Mesendoderm (in vitro differentiated cells): ENCODE measurements at places on chromosomes 3 and 15.

DNA sequence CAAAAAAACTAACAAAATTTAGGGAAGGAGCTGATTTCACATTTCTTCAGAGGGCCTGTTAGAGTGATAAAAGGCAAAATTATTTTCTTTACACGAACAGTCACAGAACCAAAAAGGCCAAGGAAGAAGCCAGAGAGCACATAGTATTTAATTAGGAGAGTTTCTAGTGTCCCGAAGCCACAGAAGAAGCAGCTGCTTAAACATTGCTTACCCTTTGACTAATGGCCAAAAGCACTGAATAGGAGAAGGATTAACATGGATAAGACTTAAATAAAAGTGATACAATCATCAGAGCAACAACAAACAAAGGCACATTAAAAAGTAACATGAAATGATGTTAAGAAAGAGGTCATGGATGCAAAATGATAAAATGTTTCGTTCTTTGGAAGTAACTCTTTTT lies 98.6 kb downstream of the CHL1 start:
- no peaks in the 10 kb centered on the region for H3K36me3 ChIP-seq
- no peak overlapping the region for H3K27ac ChIP-seq
- no peaks in the 10 kb centered on the region for H3K27me3 ChIP-seq
- DNase-seq = no peak
- H3K4me3 ChIP-seq = no peak overlapping the region
- H3K4me1 ChIP-seq = no peaks in the 10 kb centered on the region

DNA sequence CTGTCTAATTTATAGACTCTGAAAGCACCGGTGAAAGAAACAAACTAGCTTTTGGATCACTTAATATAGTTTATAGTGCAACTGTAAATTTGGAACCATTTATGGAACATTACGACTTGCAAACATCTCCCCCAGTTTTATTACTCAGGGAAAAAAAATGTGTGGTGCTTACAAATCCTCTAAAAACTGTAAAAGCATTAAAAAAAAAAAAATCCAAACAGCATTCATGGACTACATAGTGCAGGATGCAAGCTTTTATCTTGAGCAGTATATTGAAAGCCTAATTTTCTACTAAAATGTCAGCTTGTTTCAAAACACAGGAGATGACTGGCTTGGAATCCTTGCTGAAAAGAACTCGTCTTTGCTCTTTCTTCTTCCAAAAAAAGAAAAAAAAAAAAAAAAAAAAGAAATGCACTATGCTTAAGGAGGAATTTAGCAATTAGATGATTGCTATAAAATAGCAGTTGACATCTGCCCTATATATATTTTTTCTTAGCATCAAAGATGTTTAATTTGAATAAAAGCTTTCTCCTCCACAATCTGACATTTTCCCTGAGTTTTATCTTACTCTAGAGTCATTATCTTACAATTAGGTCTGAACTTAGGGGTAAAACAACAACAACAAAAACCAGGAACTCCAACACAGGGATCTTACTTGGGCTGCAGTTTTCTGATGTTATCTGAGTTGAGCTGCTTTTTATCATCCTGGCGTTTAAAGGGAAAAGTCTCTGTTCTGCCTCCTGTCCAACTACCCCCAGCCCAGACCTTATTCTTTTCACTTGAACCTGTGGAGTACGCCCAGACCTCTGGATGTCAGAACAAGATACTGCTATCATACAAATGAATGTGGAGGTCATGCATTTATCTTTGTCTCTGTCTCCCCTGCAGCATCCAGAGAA lies 62.6 kb upstream of the PDZRN3 start:
- peak; percentile 27 for DNase-seq
- H3K4me3 ChIP-seq = no peak overlapping the region
- H3K27me3 ChIP-seq = no peaks in the 10 kb centered on the region
- no peak overlapping the region for H3K27ac ChIP-seq

DNA sequence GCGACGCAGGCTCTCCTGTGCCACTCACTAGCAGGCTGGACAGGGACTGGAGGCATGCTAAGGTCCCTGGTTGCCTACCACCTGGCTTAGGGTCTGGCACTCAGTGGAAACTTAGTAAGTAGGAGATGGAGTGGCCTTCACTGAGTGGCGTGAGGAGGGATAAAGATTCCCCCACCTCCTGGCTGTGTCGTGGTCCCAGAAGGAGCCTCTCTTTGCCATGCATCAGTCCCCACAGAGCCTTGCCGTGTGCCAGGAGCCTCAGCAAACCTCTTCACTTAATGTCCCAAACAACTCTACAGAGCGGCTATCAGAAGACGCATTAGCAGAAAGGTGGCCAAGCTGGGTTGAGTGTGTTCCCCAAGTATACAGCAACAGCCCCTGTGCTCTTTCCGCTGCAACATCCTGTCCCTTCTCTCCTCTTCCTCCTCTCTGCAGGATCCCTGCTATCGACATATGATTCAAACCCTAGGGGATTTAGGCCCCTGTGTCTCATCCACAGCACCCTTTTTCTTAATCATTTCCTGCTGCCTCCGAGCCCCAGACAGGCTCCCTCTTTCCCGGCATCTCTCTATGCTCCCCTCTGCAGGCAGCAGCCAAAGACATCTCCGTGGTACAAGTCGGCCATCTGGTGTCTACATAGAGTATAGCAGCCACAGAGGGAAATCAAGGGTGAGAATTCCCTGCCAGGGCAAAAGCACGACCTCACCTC lies 66.7 kb downstream of the SLC6A1 start:
- no peaks in the 10 kb centered on the region for H3K36me3 ChIP-seq
- DNase-seq = peak; percentile 80
- no peaks in the 10 kb centered on the region for H3K4me1 ChIP-seq
- H3K27me3 ChIP-seq = no peaks in the 10 kb centered on the region
- no peak overlapping the region for H3K27ac ChIP-seq
- H3K4me3 ChIP-seq = no peak overlapping the region

DNA sequence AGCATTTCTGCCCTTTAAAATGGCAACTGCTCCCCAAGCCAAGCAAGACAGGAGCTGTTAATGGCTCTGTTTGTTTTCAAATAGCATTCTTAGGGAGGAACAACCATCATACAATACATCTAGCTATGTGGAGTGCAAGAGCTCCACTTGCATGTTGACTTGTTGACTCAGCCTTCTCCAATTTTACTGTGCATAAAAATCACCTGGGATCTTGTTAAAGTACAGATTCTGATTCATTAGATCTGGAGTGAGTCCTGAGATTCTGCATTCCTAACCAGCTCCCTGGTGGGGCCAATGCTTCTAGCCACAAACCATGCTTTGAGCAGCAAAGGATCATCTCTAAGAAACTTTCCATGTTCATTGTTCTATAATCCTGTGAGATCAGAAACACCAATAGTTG lies 171.4 kb downstream of the THRB start:
- DNase-seq = no peak
- H3K27ac ChIP-seq = no peak overlapping the region
- no peaks in the 10 kb centered on the region for H3K36me3 ChIP-seq
- no peaks in the 10 kb centered on the region for H3K27me3 ChIP-seq

GRCh38 chr3:97291901-97292300 lies 472.7 kb upstream of the ARL6 start:
- DNase-seq = no peak
- no peaks in the 10 kb centered on the region for H3K27me3 ChIP-seq
- no peak overlapping the region for H3K27ac ChIP-seq
- no peaks in the 10 kb centered on the region for H3K4me1 ChIP-seq
- H3K4me3 ChIP-seq = no peak overlapping the region

DNA sequence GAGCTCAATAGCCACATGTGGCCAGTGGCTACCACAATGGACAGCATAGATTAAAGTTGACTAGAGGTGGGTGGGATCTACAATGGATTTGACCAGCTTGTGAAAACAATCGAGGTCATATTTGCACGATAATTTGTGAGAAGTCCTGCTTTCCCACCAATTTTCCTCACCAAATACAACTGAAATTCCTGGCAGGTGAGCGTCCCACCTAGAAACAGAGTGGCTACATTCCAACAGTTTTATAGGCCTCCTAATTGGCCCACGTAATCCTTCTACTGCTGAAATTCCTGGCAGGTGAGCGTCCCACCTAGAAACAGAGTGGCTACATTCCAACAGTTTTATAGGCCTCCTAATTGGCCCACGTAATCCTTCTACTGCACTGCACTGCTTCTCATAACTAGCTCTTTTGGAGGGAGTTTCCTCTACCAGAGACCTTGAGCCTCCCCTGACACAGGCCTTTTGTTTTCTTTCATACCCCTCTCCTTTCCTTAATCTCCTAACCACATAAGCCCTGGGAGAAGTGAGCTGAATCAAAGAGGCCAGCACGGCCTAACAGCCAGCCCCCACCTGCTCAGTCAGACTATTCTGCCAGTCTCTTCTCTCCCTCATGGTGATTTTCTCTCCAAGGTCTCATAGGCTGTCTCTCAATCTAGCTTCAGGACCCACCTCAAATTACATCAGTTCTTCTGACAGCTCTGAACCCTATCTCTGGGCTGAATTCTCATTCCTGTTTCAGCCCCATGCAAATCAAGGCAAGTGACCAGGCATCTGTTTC lies 80.2 kb downstream of the BFSP2 start:
- no peaks in the 10 kb centered on the region for H3K4me1 ChIP-seq
- H3K27ac ChIP-seq = no peak overlapping the region
- H3K36me3 ChIP-seq = no peaks in the 10 kb centered on the region
- H3K27me3 ChIP-seq = no peaks in the 10 kb centered on the region
- peak; percentile 57 for DNase-seq
